GM04504 (cell line): ENCODE measurements at places on chromosomes 2 and 18.

DNA sequence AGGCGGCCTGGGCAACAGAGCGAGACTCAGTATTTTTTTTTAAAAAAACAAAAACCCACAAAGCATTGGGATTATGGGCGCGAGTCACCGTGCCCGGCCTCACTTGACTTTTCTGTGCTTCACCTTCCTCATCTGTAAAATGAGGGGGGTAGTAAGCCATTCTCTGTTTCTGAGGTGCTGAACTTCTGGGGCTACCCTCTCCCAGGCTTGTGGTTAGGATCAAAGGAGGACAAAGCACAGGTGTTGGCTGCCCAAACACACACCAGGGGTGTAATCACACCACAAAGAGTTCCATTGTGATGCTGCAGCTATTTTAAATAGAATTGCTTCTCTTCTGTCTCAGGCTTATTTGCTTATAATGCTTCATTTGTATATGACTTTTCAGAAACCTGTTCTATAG is 35.8 kb upstream of the INHBB start:
- DNase-seq, result no peak

- DNase-seq, result no peak
Observed at GRCh38 chr2:133862400-133862977, 294.2 kb upstream of the NCKAP5 start.

DNA sequence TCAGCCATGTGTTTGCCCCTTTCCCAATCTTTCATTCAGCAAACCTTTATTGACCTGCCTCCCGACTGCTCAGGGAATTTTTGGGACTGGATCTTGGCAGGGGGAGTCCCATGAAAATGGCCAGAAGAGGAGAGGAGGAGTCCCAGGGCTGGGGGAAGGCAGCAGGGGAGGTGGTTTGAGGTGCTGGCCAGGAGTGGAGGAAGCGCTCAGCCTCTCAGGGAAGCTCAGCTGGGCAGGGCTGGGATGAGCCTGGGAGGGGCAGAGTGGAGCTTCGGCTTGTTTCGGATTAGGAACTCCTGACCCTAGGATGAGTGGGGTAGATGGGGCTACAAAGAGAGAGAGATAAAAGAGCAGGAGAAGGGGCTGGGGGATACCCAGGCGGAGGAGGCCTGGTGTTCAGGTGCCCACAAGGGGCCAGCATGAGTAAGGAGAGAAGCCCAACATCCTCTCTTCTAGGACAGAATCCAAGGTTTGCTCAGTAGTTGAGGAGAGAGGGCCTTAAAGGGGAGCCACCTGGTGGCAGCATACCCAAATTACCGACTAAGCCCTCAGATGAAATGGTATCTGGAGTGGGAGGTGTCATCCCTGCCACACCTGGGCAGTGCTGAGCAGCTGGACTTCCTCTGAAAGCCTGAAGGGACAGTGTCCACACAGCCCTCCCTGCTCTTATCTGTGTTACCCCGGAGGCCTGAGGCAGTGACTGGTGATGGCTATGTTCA is 91.1 kb downstream of the INHBB start:
- no peak for DNase-seq

GRCh38 chr2:229407170-229407569 is 136.1 kb upstream of the PID1 start:
- peak; percentile 66 for DNase-seq

- DNase-seq, result no peak
Observed at GRCh38 chr2:235365743-235366142, 128.1 kb upstream of the AGAP1 start.

GRCh38 chr2:46615986-46616485 is 136.7 kb downstream of the TMEM247 start:
- no peak for DNase-seq

DNA sequence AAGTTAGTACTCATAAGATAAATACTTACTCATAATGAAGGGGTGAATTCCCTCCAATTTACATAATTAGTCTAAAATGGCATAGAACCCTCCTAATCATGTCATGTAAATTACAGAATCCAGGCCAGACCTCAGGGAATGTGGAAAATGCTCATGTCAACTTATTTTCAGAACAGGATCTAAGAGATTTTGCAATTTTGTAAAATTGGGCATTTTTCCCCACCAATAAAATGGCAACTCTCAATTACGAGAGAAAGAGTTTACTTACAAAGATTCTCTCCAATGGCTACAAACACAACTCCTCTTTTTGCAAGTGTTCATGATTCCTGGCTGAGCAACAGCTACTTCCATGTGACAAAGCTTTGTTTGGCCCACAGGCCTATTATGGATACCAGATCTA is 33.8 kb upstream of the SP5 start:
- DNase-seq, result no peak

DNA sequence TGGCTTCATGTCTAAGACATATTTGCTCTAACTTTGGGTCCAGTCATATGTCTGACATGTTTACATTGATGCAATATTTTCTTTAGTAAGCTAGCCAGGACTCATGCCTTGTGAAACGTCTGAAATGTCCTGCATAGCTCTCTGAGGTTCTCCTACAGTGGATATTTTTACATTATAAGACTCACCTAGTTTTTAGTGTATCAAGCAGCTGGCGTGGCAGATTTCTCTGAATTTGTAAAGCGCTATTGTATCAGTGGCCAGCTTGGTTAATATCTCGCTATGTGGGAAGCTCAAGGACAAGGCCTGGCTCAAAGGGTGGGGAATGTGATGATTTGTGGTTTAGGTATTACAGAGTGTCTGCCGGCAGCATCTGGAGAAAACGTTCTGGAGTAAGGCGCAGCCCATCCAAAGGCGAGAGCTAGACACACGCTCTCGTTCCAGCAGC is 164.3 kb downstream of the LTBP1 start:
- DNase-seq, result no peak
